Islet precursor cell (in vitro differentiated cells): ENCODE measurements at places on chromosomes 5 and 9.

- DNase-seq = no peak
Observed at GRCh38 chr9:124934290-124934689, 6.6 kb downstream of the GOLGA1 start.

DNA sequence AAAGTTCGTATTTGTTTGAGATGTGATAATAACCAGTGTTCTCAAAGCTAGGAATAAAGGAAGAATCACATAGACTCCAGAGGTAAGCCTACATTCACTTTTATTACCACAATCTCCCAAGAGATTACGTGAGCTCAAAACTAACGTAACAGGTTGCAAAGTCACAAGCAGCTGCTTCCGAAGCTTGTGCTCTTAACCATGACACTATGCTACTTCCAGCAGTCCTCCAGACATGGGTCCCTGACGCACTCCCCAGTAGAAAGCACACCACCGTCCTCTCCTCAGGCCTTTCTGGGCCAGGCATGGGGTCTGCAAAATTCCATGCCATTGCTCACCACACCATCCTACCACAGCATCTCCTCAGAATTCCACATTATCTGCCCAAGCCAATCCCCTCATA lies 84.6 kb downstream of the PAX5 start:
- no peak for DNase-seq

GRCh38 chr5:180343831-180344695 lies 9.1 kb downstream of the GFPT2 start:
- DNase-seq = no peak

DNA sequence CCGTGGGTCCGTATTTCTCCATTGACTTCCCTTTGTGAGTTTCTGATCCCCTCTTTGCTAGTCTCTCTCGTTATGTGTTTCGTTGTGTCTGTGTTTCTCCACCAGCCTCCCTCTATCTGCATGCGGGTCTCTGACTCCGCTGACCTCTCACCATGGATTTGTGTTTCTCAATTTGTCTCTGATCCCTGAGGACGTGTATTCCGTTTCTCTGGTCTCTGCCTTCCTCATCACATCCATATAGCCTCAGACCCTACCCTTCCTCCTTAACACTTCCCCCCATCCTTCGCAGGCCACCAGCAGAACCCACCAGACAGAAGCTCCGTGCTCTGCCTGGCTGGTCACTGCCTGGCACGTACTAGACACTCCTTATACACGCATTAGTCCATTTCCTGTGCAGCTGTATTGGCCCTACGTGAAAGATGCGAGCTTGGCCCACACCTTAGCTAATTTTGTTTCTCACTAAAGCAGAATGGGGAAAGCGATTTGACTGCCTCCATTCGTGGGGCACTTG lies 631 bp downstream of the B4GALT7 start:
- no peak for DNase-seq

GRCh38 chr9:111633389-111633736 lies 2.2 kb downstream of the DNAJC25 start:
- DNase-seq = no peak

GRCh38 chr9:105333811-105334210 lies 89.4 kb downstream of the SLC44A1 start:
- no peak for DNase-seq

GRCh38 chr5:146753641-146754040 lies 124.9 kb downstream of the PPP2R2B start:
- no peak for DNase-seq

DNA sequence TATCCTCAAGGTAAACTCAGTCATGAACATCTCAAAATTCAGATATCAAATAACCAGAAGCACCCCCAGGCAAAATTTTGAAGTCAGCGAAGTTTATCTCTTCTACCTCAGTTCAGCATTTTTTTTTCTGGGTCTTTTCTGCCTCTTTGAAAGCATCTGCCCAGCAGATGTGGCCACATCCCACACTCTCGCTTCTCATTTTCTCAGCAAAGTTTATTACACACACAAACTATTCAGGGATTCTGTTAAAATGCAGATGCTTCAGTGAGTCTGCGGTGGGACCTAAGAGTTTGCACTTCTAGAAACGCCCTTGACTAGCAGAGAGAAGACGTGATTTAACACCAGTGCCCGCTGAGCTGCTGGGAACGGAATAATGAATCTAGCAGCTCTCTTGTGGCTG lies 19.3 kb downstream of the RASEF start:
- no peak for DNase-seq

GRCh38 chr9:12680757-12681156 lies 12.4 kb upstream of the TYRP1 start:
- DNase-seq = no peak

DNA sequence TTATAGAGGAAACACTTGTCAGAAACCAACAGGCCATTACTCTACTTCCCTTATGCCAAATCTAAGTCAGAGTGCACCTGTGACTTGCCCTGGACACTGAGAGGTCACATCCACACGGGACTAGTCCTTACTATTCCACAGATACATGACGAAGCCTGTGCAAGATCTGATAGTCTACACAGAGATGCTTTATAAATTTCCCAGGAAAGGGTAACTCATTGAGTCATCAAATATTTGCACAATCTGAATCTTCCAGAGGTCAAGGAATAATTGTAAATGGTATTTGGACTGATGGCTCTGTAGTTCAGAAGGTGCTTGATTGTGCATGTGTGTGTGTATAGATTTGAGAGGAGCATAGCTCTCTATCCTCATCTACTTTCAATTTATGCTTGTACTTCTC lies 55.2 kb upstream of the JAK2 start:
- no peak for DNase-seq

DNA sequence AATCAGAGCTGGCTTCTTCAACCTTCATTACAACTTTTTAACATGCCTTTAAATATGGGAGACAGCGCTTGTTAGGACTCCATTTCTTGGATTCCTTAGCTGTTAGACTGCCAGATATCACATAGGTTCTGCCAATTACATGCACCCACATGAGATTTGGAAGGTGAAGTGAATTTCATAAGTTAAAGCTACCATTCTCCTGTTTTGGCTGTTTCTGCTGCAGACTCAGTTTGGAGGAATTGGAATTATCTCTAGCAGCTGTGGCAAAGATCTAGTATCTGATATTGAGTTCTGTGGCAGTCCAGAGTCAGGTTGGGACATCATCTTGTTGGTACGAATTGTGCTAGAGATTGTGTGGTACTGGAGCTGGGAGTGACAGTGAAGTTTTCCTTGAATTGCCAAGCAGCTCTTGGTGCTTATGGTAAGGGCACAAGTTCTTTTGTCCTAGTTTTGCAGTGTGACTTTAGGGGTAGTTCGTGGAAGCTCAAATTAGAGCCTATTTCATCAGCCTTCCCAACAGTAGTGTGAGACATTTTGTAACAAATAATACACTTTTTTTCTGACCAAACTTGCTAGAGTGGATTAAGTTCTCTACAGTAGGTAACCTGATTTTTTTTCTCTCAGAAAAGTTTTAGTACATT lies 9.1 kb upstream of the PJA2 start:
- no peak for DNase-seq

DNA sequence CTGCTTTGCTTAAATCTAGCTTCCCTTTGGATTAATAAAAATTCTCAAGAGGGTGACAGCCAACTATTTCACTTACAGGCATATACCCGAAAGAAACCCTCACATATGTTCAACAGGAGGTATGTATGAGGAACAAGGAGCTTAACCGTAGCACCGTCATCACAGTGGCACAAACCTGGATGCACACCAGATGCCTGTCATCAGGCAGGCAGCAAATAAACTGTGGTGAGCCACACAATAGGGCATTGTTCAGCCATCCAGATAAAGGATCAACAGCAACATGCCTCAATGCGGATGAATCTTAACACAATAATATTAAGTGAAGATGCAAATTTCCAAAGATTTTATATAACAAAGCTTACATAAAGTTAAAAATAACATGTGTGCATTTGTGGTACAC lies 5.5 kb upstream of the TNFSF15 start:
- peak; percentile 75 for DNase-seq

- no peak for DNase-seq
Observed at GRCh38 chr9:87305151-87305550, 192.5 kb upstream of the DAPK1 start.

- no peak for DNase-seq
Observed at GRCh38 chr5:11595045-11595444, 309.2 kb downstream of the CTNND2 start.

DNA sequence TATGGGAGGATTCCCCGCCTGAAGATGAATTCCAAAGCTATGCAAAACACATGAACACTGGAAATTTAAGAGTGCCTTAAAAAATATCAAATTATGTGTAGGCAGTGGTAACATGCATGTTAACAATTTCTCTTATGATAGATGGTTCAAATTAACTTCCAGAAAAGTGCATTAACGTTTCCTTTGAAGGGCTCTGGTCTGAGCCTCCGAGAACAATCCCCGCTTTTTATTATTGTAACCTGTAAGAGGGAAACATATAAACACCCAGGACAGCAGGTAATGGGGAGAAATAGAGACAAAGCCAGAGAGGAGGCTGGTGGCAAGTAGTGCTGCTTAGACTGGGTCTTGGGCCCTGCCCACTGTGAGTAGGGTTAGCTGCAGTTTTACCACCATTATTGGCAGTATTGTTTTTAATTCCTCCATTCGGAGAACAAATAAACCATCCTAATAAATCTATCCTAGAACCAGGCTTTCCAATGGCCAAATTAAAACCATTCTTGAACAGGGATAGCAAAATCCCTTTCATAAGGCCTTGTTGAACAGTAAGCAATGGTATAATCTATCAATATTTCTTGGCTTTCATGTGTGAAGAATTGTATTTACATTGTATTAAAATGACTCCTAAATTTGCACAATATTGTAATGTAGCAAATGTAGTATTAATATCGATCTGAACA lies 6.3 kb downstream of the NR2F1 start:
- no peak for DNase-seq
